ENCODE measurements at places on chromosomes 11 and 22.

DNA sequence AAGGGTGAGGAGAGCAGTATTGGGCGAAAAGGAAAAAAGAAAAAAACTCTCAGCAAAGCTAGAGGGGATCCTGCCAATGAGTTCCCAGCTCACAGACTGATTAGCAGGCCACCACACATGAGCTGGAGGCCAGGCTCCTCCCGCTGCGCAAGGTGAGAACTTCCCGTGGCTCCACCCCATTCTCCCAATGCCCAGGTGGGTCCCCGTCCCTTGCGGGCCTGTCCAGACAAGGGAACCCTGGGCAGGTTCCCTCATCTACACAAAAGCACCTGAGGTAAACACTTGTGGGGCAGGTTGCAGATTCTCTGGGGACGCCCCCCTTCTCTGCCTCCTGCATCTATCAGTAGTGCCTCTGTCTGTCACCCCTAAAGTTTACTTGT is 46.5 kb downstream of the CDPF1 start:
- no peak for DNase-seq

GRCh38 chr11:111540114-111540936 is at the start of gene LAYN:
Gene LAYN (plus strand): TSS chr11:111540720. CDS start chr11:111540844, 124 bp downstream.
- DNase-seq, result peak; percentile 81

GRCh38 chr22:39675947-39676346 is 105.4 kb downstream of the CACNA1I start:
- no peak for DNase-seq

GRCh38 chr11:13284776-13285588 is 7.4 kb downstream of the BMAL1 start:
- DNase-seq, result no peak

- no peak for DNase-seq
These were observed 599.1 kb downstream of the BRD1 start for GRCh38 chr22:49228431-49229037.

DNA sequence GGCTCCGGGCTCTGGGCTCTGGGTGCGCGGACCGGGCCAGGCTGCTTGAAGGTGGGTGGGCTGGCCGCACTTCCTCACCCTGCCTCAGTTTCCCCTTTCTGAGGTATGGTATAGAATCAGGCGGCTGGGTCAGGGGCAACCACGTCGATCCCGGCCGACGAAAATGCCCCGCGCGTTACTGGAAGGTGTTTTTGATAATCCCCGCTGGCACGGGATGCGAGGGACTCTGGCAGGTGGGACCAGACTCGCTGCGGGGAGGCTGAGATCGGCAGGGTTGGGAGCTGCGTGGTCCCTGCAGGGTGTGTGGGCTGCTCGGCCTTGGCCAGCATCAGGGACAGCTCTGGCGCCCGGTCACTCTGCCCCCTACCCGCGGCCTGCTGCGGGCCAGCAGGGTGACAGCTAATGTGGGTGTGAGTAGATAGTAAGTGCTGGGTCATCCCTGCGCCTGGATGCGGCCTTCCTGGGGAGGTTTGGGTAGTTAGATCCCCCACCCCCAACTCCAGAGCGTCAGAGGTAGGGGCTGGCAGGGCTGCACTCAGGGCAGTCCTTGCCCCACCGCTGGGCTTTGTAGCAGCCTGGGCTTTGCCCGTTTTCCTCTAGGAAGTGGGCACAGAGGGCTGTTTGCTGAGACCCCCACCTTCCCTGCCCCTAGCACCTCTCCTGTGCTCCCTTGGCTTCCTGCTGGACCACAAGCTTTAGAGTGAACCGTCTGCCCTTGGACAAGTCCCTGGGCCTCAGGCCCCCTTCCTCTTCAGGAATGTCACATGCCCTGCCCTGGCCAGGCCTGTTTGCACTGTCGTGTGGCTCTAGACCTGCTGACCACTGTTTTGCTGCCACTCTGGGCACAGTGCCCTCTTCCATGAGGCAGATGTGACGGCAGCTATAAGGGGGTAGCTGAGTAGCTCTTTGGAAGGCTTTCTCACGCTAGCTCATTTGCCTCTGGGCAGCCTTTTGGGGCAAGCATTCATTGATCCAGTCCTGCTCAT is 579 bp downstream of the TANGO2 start:
- no peak for DNase-seq

GRCh38 chr11:71222318-71223080 is 29.9 kb downstream of the SHANK2 start:
- DNase-seq, result no peak

- DNase-seq, result no peak
These were observed 2.9 kb downstream of the PKNOX2 start for GRCh38 chr11:125167292-125167953.

GRCh38 chr22:37037669-37038068 is 13.9 kb upstream of the KCTD17 start:
- no peak for DNase-seq

- DNase-seq, result peak; percentile 55
These were observed 2.0 kb downstream of the MYH9 start for GRCh38 chr22:36385491-36386350.

DNA sequence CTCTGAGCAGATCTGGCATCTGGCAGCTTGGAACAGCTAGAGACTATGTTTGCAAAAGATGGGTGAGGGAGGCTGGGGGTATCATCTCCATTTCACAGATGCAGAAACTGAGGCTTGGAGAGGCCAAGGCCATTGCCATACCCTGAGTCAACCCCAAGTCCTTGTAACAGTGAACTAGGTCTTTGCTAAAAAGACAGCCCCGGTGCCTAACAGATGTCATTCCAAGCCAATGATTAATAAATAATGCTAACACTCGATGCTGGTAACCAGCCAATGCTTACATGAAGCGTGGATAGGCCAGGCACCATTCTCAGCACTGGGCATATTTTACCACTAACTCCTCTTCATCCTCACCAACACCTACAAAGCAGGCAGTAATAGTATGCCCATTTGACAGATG is 164.0 kb downstream of the MN1 start:
- DNase-seq, result no peak

DNA sequence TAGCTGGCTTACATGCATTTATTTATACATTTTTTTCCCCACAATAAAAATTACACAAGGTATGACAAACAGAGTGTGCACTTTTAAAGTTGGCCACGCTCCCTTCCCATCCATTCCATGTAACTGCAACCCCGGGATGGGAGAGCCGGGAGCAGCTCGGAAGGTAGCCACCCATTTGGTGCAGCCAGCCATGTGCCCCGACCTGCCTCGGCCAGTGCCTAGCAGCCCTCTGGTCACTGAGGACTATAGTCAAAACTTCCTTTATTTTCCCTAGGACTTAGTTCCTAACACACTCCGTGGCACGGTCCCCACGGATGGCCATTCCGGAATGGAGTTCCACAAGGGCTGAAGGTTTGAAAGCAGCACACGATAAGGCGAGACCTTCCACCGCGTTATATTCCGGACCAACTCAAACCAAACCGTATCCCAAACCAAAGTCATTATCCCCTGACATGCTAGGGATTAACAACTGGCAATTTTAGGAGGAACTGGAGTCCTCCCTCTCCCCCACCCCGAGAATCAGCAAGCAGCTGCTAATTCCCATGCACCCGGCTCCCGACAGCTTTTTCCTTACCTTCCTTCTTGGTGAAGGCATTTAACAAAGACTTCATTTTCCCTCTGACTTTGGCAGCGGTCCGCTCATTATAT is 426.4 kb downstream of the SHANK2 start:
- DNase-seq, result no peak

- peak; percentile 40 for DNase-seq
These were observed 18.5 kb downstream of the SLC22A12 start for GRCh38 chr11:64609436-64610047.

- no peak for DNase-seq
These were observed 75.3 kb upstream of the CREB3L1 start for GRCh38 chr11:46202149-46202548.

DNA sequence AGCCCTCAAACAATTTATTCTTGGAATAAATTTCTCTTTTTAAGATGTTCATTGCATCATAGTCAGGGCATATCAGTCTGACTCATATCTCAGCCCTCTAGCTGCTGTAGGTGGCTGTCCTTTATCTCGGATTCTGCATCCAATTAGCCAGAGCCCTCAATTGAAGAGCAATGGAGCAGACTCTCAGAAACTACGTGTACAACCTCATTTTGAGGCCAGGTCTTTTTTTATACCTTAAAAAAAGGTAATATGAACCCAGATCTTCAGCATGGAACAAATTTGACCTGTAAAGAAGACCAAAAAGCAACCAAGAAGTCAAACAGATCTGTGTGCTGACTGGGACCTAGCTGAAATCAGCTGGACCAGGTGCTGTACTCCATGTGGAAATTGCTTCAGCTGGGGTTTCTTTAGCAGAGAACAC is 8.7 kb downstream of the OR52A5 start:
- DNase-seq, result no peak

DNA sequence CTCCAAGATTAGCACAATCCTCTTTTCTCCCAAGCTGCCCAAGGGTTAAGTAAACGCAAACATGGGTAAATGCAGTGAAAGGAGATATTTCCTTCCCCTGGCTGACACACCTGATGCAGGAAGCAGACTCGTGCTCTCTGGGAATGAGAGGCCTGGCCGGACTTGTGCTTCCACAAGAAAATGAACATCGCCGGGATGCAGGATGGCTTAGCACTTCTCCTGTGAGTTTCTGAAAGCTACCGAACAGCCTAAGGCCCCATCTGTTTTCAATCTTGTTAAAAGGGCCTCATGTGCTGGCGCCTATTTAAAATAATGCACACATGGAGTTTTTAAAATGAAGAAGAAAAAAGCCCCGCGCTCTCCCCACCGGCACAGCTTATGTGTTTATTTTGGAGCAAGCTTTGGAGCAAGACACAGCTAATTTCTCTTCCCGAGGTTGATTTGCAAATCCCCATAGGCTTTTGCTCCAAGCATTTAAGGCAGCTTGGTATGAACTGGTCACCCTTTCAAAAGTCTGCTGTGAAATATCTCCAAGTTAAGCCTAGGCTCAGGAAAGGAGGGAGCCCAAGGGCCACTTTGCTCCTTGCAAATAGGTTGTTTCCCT is 100.9 kb downstream of the SYN3 start:
- no peak for DNase-seq

DNA sequence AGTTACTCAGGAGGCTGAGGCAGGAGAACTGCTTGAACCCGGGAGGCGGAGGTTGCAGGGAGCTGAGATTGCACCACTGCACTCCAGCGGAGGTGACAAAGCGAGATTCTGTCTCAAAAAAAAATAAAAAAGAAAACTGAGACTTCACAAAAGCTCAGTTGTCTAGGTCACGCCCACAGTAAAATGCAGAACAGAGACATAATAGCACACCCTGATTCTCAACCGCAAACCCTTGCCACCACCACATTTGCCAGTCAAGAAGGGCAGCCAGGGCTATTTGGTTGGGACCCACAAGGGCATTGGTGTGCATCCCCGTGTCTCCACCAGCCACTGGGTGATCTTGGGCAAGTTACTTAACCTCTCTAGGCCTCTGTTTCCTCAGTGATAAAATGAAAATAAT is 25.4 kb downstream of the CREB3L1 start:
- no peak for DNase-seq

DNA sequence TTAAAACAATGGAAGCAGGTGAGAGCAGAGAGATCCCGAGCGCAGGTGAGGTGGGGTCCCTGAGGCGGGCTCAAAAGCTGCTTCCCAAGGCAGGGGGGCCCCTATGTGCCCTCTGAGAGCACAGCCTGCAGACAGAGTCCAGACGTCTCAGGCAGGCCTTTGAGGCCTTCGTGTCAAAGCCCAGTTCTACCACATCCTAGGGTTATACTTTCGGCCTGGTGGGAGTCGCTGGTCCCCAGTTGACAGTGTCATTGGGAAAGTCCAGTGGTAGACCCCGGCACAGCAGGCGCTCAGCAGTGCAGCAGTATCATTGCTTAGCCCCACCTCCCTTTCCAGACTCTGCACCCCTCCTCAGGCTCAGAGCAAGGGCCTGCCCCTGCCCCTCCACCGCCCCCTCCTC is 9.1 kb downstream of the LINC01488 start:
- DNase-seq, result no peak

- no peak for DNase-seq
These were observed 131.2 kb downstream of the ARL14EP start for GRCh38 chr11:30454111-30454510.

DNA sequence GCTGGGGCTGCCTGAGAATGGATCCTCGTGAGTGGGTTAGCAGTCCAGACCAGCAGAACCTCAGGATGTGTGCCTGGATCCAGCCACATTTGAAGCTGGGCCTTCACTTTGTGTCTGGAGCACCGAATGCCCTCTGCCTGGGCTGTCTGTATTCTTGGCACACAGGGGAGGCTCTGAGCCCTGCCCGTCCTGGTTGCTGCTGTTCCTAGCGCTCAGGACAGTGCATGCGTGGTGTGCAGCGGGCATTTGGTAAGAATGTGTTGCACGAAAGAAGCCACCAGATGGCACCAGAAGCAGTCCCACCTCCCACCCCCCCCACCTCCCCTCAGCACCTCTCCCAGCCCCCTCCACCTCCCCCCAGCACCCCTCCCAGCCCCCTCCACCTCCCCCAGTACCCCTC is 4.1 kb upstream of the MAPK11 start:
- peak; percentile 78 for DNase-seq

DNA sequence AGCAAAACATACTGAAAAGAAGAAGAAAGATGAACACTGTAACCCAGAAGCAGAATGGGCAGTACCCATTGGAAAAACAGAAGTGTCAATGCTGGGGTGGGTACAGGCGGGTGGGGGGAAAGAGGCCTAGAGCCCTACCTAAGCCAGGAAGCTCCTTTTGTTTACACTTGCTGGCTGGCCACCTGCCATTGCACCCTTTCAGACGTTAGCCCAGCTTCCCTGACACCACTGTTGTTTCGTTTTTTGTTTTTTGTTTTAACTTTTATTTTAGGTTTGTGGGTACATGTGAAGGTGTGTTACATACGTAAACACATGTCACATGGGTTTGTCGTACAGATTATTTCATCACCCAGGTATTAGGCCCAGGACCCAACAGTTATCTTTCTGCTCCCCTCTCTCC is 55.4 kb downstream of the PLEKHA7 start:
- DNase-seq, result no peak

- DNase-seq, result no peak
These were observed 9.5 kb downstream of the IGLL5 start for GRCh38 chr22:22897091-22897490.

- no peak for DNase-seq
These were observed 86.0 kb downstream of the RASSF10 start for GRCh38 chr11:13094930-13095687.

GRCh38 chr22:36111316-36111715 is 49.2 kb downstream of the APOL3 start:
- DNase-seq, result no peak

DNA sequence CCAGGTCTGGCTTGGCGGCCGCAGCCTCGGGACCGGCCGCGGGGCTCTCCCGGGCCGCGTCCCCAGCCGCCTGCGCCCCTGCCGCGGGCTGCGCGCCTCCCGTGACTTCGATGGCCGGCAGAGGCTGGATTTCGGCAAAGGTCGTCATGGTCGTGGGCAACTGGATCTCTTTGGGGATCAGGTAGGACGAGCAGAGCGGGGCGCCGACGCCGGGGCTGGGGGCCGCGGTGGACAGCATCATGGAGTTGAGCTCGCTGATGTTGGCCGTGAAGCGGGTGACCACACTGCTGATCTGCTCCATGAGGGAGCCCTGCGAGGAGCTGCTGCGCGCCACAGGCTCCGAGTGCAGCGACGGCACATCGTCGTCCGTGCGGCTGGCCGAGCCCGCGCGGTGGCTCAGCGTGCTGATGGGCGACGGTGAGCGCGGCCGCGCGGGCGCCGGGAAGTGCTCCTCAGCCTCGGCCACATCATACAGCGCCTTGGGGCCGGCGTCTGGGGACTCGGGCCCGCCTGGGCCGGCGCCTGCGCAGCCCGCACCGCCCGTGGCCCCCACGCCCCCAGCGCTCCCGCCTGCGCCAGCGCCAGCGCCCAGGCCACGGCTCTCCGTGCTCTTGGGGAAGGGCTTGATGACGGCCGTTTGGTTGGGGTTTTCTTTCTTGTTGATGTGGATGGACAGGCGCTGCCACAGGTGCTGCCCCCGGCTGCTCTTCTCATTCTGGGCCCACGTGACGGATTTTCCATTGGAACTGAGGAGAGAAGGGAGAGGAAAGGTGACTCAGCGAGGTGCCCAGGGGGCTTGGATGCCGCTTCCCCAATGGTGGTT is 171.4 kb upstream of the CTSC start:
- DNase-seq, result no peak

All from A673 (cell line).